ENCODE measurements at places on chromosomes 12 and 14.
A peak's percentile ranks its signal among the peaks of the same experiment; 100 is the strongest.

- no peak for DNase-seq
Measured at GRCh38 chr12:121490401-121491281, 90.2 kb downstream of the KDM2B start.

GRCh38 chr12:121005346-121005815 is 10.9 kb downstream of the C12orf43 start:
- DNase-seq, result peak; percentile 28

- no peak for DNase-seq
Measured at GRCh38 chr12:31965090-31965489, 5.9 kb downstream of the RESF1 start.

DNA sequence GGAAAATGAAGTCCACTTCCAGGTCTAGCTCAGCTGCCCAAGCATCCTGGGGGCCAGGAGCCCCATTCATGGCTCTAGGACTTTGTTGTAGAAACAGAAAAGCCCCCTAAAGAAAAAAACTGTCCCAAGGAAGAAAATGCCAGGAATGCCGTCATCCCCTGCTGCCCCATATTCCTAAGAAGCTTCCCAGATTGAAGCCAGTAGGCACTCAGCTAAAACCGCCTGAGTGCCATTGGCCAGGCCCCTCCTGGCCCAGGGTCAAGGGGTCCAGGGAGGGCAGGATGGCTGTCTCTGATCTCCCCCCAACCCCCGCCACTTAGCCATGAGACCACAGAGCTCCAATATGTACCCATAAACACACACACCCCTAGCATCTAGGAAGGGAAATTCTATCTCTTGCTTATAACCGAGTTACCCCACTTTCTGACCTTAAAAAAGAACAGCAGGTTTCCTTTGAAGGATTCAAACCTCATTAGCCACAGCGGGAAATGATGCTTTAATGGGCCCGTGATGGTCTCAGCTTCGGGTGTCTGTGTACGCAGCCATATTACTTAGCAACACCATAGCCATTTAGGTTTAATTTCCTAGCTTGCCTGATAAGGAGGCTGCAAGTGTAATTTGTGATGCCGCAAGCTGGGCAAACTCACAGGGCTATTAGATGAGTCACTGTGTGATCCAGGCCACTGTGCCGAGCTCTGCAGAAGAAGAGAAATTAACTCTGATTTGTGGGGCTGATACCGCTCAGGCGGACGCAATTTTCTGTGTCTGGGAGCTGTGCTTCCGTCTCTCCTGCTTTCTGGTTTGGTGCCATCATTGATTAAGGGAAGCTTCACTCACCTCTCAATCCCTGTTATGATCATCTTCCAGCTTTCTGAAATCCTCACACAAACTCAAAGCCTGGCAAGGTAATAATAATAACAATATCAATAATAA is 84.2 kb downstream of the GCH1 start:
- no peak for DNase-seq

GRCh38 chr12:91763654-91764370 is 381.8 kb downstream of the BTG1 start:
- no peak for DNase-seq

- DNase-seq, result no peak
Measured at GRCh38 chr14:61280526-61281185, 482 bp downstream of the TMEM30B start.

- DNase-seq, result no peak
Measured at GRCh38 chr14:106599209-106599608, 1072.8 kb downstream of the TMEM121 start.

DNA sequence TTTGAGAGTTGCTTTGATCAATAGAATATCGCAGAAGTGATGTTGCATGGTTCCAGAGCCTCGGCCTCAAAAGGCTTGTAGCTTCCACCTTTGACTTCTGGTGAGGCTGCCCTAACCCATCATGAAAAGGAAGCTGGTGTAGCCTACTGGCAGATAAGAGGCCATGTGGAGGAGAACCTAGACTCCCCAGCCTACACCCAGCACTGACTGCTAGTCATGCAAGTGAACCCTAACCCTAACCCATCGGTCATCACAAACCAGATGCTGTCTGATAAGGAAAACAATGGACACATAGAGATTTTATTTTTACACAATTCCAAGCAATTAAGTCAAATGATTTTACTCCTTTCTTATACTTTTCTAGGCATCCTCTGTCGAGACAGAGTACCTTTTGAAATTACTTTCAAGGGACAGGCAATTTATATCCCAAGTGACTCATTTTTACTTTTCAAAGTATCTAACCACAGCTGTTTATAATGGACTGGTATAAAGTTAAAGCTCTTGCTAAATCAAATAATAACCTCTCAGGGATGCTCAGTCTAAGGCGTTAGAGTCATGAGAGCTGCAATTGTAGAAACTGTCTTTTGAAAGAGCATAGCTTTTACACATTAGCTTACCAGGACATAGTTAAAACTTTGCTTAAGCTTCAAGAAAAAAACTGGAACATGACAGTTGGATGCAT is 17.6 kb downstream of the PTPRB start:
- DNase-seq, result no peak

- no peak for DNase-seq
Measured at GRCh38 chr14:23028799-23029198, 5.9 kb downstream of the PSMB5 start.

GRCh38 chr14:25118671-25119070 is 68.7 kb upstream of the STXBP6 start:
- DNase-seq, result no peak

DNA sequence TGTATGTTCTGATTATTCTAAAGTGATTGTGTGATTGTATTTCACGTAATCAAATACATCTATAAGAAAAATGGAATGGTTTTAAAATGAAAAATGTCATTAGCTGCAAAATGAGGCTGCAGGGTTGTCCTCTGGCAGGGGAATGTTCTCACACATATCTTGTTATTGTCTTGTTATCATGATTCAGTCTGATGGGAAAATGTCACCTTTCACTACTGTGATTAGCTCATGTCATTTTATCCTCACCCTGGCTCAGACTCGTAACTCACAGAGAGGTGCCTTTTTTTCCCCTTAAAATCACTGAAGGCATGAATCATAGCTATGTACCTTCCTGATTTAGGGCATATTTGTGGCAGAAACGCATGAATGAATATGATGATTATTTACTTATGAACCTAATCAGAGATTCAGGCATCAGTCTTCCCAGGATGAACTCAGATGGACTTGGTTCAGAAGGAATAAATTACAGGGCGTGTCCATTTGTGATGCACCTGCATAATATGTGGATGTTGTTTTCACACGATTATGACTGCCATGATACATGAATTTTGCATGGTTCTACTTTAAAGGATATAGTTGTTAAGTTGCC is 1339.2 kb downstream of the AACS start:
- DNase-seq, result no peak

DNA sequence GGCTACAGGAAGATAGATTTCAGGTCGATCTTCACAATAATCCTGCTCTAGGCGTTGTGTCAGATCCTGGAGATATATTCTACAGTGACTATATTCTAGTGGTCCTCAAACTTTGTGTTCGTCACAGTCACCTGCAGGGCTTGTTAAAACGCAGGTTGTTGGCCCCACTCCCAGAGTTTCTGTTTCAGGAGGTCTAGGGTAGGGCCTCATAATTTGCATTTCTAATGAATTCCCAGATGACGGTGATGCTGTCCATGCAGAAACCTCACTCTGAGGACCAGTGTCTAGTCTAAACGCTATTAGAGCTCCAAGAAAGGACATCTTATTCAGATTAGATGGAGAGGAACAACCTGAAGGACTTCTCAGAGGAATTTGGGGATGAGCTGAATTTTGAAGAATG is 13.2 kb upstream of the SLC6A13 start:
- DNase-seq, result no peak

GRCh38 chr12:119964929-119965328 is 24.1 kb upstream of the BICDL1 start:
- no peak for DNase-seq

DNA sequence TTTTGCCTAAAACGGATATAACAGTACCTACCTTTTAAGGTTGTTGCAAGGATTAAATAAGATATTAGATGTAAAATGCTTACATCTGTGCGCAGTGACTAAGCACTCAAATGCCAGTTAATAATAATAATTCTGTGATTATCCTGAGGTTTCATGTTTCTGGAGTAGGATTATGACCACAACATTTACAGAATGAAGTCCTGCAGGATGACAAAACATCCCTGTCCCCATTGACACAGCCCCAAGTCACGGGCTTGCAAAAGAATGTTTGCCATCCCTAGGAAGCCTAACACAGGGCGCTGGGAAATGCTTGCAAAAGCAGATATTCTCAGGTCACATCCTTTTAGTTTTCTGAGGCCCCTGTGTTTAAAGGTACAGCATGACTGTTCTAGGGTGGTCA is 20.1 kb downstream of the SUSD6 start:
- no peak for DNase-seq

- DNase-seq, result no peak
Measured at GRCh38 chr14:53161758-53162435, 8.8 kb upstream of the DDHD1 start.

GRCh38 chr12:70045036-70045435 is 198.2 kb upstream of the CNOT2 start:
- no peak for DNase-seq

DNA sequence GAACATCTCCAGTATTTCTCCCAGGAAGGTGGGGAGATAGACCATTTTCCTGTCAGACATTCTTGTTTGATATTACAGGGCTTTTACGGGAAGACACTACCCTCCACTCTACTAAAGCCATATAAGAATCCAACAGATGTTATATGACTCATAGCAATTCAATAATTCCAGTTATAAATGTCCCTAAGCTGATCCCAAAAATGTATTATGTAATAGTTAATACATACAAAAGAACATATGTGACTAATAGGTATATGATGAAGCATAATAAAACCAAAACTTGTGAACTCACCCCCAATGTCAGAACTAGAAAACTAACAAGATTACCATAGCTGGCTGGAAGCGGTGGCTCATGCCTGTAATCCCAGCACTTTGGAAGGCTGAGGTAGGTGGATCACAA is 84.2 kb downstream of the EFCAB11 start:
- DNase-seq, result no peak

DNA sequence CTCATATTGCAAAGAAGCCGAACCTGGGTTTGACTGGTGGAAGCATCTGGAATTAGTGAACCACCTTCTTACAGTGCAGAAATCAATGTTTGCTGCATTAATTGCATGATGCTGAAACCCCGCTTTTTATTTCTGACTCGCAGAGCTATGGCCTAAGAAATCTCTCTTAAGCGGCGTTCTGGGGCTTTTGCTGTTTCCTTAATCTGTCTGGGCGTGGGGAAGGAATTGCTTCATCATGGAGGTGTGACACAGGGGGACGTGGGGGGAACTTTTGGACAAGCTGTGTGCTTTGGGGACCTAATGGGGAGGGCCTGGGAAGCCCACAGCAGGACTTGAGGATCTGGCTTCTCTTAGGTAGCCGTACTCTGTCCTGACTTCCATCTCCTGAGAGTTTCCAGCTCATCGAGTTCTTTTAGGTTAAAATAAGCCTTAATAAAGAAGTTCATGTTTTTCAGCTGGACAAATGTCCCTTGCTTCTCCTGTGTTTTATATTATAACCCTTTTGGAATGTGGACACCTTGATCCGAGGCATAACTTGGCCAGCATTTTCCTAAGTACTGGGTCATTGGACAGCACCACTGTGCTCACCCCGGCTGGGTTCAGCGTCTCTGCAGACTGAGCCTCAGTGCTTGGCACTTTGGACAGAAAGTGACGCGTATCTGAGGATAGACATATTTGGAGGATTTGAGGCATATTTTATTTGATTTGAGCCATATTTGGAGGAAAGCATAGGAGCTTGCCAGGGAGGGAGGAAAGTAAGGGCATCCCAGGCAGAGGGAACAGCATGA is 192.1 kb upstream of the MYL2 start:
- no peak for DNase-seq

DNA sequence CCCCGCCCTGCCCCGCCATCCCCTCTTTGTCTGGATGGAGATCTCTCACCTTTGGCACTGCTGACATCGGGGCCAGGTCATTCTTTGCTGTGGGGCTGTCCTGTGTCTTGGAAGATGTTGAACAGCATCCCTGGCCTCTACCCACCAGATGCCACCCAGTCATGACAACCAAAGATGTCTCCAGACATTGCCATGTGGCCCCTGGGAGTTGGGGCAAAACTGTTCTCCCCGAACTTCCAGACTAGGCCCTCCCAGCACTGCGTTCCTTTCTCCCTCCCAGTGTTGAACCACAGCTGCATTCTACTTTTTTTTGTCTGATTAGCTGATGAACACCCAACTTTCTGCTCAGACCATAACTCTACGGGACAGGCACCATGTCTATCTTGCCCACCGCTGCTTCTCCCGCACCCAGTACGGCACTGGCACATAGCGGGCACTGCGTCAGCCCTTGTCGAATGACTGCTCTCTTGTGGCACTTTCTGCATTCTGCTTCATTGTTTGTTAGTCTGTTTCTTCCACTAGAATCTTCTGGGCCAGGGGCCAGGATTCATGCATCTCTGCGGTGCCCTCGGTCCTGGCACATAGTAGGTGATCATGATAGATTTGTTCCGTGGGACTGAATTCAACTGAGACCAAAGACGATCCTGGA is 13.1 kb upstream of the MYL2 start:
- no peak for DNase-seq

GRCh38 chr14:33647385-33647786 is 303.5 kb downstream of the EGLN3 start:
- DNase-seq, result no peak

GRCh38 chr12:120849765-120850164 is 54.4 kb downstream of the SPPL3 start:
- no peak for DNase-seq

DNA sequence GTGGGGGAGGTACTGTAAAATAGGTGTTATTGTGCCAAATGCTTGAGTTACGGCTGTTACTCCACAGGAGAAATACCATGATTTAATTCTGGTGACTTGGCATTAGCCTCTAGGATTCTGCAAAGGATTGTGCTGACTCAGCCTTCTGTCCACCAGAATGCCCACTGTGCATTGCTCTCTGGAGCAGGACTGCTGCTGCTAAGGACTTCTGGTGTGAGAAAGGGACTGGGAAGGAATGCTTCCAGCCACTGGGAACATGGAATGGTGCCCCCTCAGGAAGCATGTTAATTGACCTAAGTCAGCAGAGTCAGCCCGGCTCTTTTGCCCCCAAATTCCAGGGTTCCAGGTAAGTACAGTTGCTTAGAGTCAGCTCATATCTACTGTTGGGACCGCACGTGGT is 32.9 kb downstream of the ZFHX2 start:
- no peak for DNase-seq
